Heart right ventricle (tissue), 16 donors: ENCODE measurements at places on chromosomes 3 and 15. TPM values are rescaled to one million over a fixed set of nuclear protein-coding genes. Genes with fewer than 3 reads are reported as not detected.
A peak's percentile ranks its signal among the peaks of the same experiment; 100 is the strongest.

GRCh38 chr3:11371747-11372146 lies 99.5 kb downstream of the ATG7 start:
- no peak for DNase-seq

GRCh38 chr3:142251951-142252350 lies 26.6 kb upstream of the GK5 start:
- DNase-seq: no peak

DNA sequence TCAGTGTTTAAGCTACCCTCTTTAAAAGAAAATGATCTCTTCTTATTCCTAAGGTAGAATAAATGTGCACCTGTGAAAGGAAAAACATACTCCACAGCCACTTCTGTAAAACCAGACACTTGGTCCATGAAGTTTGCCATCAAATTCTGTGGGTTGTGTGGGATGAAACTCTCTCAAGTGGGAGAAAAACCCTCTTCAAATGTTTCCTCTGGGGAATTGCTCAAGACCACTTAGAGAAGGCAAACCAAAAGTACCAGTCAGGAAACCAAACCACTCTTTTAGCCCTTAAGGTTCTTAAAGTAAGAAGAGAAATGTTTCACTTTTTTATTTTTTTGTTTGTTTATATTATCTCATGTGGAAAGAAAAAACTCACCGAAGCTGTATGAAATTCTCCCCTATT lies 1.2 kb downstream of the COL8A1 start:
- no peak for DNase-seq

- no peak for DNase-seq
These were observed 3.3 kb downstream of the CRABP1 start for GRCh38 chr15:78343276-78344060.

DNA sequence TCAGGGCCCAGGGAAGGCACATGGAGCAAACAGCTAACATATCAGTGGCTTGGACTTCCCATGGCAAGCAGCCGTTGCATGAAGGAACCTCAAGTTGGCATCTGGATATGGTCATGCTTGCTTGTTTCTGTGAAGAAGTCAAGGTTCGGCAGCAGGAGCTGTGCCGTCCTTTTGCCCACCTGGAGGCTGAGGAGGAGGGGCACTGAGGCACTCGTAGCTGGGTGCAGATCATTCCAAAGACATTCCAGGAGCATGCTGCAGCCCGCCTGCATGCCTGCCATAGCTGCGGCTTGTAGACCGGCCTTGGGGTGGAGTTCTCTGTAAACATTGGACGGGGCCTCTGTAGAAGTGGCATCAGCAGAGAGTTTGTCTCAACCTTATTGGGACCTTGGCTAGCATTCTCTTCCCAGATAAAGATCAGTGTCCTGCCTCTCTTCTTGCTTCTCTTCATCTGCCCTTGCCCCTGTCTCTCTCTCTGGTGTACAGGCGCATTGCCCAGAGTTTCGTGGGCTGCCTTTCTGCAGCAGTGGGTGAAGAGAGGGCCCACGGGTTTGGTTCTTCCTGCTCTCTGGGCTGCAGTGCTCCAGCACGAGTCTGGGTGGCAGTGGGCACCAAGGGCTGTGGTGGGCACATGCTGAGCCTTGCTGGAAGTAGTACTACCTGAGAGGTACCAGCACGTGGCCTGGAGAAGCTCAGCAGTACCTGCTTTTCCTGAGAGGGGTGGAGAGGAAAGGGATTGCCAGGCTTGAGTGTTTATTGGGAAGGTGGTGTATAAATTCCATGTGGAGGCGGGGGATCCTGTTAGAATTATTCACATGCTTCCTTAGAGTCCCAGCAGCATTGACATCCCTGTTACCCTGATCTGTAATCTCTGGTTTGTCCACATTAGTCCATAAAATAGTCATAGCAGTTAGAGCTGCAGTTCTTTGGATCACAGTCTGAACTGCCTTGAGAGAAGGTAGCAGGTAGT lies 49.4 kb downstream of the CHCHD6 start:
- DNase-seq: no peak

GRCh38 chr3:184637705-184638104 lies 74.2 kb downstream of the MAGEF1 start:
- no peak for DNase-seq

DNA sequence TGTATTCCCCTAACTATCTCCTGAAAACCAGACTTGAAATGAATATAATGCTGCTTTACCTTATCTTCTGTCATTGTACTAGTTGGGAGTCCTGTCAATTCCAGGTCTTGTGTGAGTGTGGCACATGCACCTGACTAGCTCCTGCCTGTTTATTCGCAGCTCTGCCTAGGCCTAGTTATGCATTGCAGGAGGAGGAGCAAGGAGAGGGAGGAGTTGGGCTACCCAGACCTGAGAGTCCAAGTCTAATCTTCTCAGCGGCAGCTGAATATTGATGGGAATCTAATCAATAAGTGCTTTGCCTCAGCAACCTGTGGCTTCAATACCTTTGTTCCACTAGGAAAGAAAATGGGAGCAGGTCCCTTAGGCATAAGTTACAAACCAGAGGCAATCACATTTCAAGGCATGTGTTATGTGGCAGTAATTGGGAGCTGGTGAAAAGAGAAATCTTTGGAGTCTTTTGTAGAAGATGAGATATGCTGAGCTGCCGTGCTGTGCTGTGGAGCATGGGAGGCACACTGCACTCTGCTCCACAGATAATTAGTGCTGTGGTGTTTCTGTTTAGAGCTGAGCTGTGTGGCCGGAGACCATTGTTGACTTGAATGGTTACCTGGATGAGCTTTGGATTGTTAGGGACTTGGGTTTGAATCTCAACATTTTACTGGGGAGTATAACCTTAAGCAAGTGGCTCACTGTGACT lies at the start of gene SLC2A2:
TSS of gene SLC2A2 (minus strand) at position 124 of the 697 bp plus-strand sequence. CDS start at position 74, 50 bp downstream.
- no peak for DNase-seq

- DNase-seq: no peak
These were observed 11.5 kb downstream of the ETFA start for GRCh38 chr15:76299786-76300185.

- no peak for DNase-seq
These were observed 98.8 kb downstream of the EEFSEC start for GRCh38 chr3:128252083-128252482.

DNA sequence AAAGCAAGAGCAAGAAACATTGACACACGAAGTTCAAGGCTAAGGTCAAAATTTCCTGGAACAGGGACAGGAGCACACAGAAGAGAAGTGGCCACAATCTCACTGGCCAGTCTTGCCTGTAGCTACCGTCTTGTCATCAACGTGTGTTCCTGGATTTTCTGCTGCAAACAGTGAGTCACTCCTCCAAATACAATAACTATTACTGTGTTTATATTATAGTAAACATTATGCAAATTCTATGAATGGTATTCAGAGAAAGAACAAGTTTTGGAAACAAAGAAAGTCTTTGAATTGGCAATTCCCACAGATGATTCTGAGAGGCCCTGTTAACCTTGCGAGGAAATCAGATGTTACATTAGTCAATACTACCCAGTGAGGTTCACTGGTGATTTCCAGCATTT lies 220.5 kb downstream of the FAM43A start:
- DNase-seq: no peak

DNA sequence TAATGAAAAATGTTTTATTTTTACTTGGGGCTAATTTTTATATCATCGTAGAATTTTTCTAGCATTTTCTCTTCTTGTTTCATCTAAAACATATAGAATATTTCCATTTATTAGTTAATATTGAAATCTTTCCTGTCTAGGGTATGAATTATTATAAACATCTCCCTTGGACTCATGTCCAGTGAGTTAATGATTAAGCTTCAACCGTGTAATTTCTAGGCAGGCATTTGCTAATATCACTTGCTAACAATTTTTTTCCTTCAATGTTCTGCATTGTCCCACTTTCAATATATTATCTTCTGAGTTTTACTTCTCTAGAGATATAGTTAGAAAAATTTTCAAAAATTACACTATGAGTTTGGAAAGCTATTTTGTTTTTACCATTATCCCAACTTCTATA lies 1371.6 kb upstream of the EPHA6 start:
- no peak for DNase-seq

DNA sequence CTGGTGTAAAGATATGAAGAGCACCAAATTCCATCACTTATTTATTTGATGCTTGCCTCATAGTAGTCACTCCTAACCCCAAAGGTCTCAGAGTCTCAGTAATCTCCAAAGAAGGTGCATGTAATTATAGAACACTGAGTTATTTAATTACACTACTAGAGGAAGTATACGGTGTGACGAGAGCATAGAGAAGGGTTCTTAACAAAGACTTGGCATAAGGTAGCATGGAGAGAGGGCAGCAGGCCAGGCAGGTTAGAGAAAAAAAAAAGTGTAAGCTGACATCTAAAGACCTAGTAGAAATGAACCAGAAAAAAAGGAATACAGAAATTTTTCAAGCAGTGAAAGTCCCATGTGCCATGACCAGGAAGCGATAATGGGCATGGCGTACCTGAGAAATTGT lies 213.3 kb upstream of the TGFBR2 start:
- no peak for DNase-seq

GRCh38 chr15:27057904-27058645 lies 87.1 kb downstream of the GABRG3 start:
- DNase-seq: no peak

DNA sequence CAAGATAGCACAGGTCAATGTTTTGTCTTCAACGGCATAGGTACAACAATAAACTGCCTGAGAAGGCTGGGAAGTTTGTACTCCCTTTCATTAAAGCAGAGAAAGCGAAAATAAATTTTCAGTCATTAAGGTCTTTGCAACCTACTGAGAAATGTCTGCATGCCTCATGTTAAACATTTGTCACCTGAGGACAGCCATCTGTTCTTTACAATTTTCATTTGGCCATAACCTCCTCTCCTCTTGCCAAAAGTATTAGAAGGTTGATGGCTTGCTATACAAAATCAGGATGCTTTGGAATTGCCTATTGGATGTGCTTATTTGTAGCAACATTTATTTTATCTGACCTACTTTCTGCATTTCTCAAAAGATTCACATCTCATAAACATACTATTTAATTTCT lies 122.7 kb downstream of the GOLIM4 start:
- no peak for DNase-seq

DNA sequence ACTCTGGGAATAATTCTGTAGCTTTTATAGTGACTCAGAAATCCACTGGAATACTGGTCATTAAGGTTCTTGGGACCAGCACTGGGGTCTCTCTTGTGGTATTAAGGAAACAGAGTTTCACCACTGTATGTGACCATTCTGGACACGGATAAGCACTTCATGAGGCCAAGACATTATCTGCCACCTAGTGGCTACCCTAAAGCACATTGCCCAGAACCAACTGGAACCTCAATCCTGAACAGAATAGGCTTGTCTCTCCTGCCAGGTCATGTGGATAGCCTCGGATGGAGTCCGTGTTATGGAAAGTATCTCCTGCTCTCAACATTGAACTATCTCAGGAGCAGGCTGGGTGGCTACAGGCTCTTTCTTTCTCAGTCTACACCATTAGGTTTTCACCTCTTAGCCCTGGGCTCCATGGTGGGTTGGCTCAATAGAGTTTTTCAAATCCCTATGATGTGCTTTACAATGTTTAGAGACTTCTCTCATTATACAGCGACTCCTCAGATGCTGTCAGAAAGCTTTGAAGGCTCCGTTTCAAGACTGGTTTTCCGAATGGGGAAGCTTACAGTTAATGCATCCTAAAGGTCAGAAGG lies 167.6 kb upstream of the ST8SIA2 start:
- DNase-seq: no peak

- DNase-seq: no peak
These were observed 334.0 kb upstream of the KCNMB2 start for GRCh38 chr3:178202194-178202593.

DNA sequence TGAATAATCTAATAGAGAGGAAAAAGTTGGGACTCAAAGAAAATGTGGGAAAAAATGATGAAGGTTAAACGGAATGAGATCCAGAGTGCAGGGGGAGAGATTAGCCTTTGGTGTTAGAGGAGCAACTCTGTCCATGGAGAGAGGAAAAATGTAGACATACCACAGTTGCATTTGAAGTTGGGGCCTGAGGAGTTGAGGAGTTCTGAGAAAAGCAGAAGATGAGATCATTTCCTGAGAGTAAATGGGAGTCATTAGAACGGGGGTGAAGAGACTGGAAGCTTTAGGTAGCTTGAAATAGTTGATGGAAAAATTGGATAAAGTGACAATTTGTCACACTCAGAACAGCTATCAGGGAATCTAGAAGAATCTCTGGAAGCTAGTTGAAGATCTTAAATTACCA lies 7.3 kb downstream of the CCR5AS start:
- DNase-seq: no peak

- DNase-seq: no peak
These were observed 66.6 kb upstream of the FURIN start for GRCh38 chr15:90801803-90802202.

- no peak for DNase-seq
These were observed 150.0 kb upstream of the UBE2E1 start for GRCh38 chr3:23655749-23656148.

- peak; percentile 49 for DNase-seq
These were observed 11.1 kb downstream of the UACA start for GRCh38 chr15:70752193-70752635.

- DNase-seq: no peak
These were observed 98.9 kb downstream of the APBA2 start for GRCh38 chr15:28984421-28985315.

DNA sequence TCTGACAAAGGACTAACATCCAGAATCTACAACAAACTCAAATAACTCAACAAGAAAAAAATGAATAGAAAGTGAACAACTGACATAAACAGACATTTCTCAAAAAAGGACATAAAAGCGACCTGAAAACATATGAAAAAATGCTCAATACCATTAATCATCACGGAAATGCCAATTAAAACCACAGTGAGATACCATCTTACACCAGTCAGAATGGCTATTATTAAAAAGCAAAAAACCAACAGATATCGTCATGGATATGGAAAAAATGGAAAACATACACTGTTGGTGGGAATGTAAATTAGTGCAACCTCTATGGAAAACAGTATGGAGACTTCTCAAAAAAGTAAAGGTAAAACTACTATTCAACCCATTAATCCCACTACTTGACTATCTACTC lies 53.3 kb downstream of the ZNF385D start:
- DNase-seq: no peak

- DNase-seq: no peak
These were observed 89.3 kb upstream of the DGKG start for GRCh38 chr3:186451371-186451770.

- no peak for DNase-seq
These were observed 15.9 kb upstream of the COPG1 start for GRCh38 chr3:129233538-129233937.

- DNase-seq: peak; percentile 83
These were observed 670 bp upstream of the ISLR start for GRCh38 chr15:74172701-74173379.

DNA sequence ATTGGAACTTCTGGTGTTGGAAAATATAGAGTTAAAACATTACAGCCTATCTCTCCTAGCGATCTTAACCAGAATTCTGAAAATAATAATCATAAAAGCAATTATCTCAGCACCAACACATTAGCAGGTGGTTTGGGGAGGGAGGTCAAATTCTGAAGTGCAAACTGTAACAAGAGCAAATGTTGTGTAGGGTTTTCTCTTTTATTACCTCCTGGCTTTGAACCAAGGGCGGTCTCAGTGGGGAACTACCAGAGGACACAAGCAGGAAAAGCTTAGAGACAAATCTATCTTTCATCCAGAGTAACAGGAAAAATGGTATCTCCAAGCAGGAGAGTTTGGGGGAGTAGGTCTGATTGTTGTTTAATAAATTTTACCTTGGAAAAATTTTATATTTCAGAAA lies 5.5 kb upstream of the ARRDC4 start:
- DNase-seq: no peak

RLBP1 gene
- total RNA-seq: not detected

BNC1 gene
- total RNA-seq: 0.27 TPM

FHIT gene
- 18.0 TPM for total RNA-seq

C3orf38 gene
- 10.6 TPM for total RNA-seq

EXD1 gene
- not detected for total RNA-seq

PLA2G4D gene
- not detected for total RNA-seq

ERICH6 gene
- total RNA-seq: not detected

ADAMTS7 gene
- total RNA-seq: 14.5 TPM

PRRT3 gene
- total RNA-seq: 0.59 TPM

PARP3 gene
- total RNA-seq: 14.5 TPM
